ENCODE measurements at places on chromosomes 3 and 15.

GRCh38 chr3:61702453-61702852 lies 141.1 kb downstream of the PTPRG start:
- no peak for DNase-seq

DNA sequence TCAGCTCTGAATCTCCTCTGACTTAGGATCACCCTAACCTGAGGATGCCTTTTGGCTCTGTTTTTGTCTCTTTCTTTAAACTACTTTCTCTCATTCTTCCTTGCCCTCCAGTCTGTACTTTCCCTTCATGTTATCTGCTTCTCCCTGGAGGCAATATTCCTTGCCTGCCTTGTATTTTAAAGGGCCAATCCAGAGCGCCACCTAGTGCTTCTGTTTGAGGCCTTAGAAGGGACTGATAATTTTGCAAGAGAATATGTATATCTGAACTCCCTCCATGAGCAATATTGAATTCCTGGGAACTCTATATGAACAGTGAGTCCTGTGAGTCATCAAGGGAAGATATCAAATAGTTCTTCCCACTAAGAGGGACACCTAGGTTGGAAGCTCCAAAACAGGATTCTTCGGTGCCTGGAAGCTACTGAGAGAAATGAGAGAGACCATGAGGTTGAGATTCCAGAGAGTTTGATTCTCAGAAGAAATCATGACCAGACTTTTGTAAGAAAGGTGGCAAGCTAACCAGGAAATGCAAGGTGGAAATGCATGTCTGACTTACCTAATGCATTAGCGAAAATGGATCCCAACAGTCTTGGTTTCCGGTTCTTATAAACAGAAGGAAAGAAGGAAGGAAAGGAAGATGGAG lies 203.8 kb upstream of the CD96 start:
- DNase-seq = peak; percentile 3

DNA sequence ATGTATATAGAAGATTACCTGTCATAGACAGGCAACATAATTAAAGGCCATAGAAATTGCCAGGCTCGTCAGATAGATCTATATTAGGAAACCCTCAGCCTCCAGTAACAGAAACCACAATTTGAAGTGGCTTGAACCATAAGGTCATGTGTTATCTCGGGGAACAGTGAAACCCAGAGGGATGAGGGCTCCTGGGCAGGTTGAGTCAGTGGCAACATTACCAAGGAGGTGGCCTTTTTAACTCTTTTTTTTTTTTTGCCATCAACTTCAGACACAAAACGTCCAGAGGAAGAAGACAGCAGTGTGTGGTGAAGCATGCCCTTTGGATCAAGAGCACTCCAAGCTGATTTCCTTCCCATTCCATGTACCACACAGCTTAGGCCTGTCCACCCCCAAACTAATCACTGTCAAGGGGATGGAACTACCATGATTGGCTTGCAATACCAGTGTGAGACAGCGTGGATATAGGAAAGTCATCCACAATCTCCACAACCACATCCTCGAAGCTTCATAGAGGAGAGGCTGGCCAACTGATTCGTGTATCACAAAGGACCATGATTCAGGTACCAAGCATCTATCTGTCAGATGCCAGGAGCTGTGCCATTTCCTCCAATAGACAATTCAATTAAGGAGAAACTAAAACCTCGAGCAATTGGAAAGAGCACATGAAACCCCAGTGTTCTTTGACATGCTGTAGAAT lies 999 bp upstream of the KIF7 start:
- no peak for DNase-seq

DNA sequence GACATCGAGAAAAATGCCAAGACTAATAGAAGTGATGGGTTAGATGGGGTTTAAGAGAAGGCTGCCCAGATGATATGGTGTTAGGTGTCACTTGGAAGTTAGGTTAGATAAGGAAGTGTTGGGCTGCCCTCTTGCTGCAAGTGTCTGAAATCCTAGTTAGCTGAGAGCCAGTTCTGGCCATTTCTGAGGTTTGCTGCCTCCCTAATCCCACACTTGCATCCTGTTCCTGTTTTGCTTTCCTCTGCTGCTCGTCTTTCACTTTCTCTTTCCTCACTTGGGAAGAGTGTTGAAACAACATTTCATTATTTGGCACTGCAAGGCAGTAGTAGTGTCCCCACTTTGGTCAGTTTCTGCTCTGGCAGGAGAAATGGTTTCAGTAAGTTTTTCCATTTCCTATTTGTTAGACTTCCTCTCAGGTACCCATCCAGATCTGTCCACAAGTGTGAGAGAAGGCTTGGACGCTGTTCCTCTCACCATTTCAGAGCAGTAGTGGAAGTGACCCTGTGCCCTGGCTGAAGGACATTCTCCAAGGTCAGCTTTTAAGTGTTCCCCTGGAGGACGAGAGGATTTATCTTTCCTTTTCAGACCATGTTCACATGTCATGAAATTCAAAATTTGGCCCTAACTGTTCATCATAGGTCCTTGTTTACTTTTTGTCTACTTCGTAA lies 93.3 kb downstream of the ADAMTSL3 start:
- DNase-seq = no peak

DNA sequence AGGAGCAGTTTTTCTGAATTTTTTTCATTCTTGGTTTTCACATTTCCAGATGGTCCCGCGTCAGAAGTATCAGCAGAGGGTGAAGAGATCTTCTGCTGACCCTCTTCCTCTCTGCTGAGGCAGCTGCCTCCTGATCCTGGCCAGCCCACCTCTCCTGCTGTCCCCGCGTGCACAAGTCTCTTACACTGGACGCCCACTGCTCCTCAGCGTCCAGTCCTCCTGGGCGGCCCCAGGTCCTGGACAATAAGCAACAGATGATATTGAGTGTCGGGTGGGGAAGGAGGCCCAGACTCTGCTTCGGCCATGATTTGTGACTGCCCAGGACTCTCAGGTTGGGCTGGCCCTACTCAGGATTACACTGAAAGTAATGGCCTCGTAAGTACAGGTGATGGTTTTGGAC lies 50.1 kb downstream of the KLHL25 start:
- DNase-seq = no peak

- no peak for DNase-seq
Observed at GRCh38 chr3:101999177-101999779, 150.0 kb downstream of the NFKBIZ start.

DNA sequence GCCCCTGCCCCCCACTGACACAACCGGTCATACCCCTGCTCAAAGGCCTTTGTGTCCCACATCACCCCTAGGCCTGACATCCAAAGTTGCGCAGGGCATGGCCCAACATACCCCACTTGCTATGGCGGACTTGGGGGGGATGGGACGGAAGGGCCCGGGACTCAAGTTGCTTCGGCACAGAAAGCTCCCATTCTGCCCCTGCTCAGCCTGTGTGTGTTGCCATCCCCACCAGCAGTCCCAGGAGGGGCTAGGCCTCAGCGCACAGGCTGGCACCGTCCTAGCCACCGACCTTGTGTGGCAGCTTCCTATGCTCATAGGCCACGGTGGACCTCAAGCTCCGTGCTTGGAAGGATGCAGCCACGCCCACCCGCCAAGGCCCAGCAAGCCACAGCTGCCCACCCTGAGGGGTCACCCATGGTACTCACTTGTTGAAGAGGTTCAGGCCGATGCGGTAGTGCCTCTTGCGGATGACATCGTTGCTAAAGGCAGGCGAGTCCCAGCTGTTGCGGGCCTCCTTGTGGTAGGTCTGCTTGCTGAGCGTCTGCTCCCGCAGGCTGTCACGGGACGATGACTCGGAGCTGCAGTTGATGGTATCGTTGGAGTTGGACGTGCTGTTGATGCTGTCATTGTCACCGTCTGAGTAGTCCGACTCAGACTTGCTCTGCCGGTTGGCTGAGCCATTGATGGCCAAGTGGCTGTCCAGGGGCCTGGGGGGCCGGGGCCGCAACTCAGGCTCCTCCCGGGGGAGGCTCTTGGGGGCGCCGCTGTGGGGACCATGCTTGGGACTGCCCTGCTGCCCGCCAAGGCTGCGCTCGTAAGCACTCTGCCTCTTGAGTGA lies 93.9 kb upstream of the RPL32 start:
- DNase-seq = no peak

DNA sequence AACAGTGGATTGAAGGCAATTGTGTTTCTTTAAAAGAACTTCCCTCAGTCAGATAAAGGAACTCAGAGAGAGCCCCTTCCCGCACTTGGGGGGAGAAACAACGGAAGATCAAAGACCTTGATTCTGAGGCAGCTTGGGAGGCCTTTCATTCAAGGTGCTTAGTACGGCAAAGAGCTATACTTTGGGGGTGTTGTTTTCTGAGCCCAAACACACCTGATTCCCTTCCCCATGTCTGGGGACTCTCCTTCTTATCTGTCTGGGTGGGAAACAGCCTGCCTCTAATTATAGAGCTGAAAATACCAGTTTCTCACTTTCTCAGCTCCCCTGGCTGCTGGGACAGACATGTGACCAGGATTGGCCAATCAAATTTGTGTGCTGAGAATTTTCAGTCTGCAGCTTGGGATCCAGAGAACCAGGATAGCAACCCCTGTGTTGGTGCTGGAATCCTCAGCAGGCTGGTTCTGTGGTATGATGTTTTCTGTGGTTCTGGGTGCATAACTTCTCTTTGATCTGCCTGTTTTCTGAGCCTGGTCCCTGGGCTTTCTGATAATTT lies 19.4 kb upstream of the IQCF6 start:
- no peak for DNase-seq

GRCh38 chr3:187781001-187781400 lies 35.7 kb upstream of the BCL6 start:
- DNase-seq = no peak

DNA sequence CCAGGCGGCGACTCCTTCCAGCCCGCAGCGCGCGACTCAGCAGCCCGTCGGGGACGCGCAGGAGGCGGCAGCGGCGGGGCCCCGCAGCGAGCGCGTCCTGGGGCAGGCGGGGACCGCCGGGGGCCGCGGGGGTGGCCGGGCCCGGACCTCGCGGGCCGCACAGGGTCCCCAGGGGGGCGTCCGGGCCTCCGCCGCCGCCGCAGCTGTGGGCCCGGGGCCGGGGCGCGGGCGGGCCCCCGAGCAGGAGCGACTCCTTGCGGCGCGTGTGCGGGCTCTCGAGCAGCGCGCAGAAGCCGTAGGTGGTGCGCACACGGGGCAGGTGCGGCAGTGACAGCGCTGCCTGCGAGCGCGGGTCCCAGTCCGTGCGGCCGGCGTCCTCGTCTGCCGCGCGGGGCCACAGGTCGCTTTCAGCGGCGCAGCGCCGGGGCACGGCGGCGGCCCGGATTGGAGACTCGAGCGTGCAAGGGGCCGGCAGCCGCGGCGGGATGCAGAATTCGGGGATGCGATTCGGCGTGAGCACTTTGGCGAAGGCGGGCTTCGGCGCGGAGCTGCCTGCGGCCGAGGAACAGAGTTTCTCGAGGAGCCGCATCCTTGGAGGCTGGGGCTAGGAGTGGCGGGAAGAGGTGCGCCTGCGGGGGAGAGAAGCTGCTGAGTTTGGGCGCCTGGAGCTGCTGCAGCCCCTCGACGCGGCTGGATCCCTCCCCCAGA lies 535 bp downstream of the C2CD4B start:
- DNase-seq = no peak

DNA sequence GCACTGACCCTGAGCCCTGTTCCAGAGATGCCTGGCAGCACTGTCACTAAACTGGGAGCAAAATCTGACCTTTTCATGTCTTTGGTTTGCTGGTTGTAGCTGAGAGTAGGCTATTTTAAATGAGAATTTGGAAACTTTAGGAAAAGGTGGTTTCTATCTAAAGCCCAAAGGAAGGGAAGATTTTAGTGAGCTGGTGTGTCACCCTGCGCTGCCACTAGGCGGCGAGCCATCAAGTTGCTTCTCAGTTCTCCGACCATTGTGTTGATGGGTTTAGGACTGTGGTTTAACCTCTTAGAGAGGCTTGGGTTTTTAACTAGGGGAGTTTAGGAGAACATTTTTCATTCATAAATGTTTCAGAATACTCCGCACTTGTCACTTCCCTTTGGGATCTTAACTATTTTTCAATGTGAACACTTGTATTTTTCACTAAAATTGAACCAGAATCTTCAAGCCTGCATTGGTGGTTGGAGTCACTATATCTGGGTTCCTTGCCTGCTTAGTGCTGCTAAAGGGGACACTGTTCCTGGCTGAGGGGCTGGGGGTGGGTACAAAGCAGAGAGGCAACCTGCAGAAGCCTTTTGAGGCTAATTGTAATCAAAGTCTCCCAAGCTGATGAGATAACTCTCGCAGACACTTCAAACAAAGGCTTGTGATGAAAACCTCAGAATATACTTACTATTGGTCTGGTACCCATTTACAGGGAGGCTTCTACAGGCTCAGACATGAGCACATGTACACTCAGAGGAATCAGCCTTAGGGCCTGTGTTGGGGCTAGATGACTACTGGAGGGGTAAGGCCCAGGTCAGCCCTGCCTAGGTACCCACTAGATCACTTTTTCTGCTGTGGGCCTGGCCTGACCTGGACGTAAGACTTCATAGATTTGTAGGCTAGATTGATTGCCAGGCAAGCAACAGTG lies 16.8 kb downstream of the EXOSC7 start:
- no peak for DNase-seq

GRCh38 chr15:60126200-60126599 lies 122.1 kb downstream of the FOXB1 start:
- no peak for DNase-seq

- DNase-seq = no peak
Observed at GRCh38 chr3:115085197-115085865, 61.8 kb downstream of the ZBTB20 start.

DNA sequence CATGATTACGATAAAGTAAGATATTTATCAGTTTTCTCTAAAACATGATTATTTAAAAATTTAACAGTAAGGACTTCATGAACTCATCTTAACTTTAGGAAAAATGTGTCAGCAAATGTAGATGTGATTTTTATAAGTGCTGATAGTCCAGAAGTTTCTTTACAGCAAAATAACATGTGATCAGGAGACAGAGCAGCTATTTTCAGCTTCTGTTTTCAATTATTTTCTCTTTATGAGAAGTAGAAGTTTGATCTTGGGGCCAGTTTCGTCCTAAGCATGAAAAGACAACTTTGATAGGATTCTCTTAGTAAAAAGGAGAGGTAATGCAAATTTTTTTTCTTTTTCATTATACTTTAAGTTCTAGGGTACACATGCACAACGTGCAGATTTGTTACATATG lies 96.5 kb upstream of the TSPAN3 start:
- no peak for DNase-seq

- DNase-seq = no peak
Observed at GRCh38 chr3:76369170-76369569, 583.8 kb upstream of the ZNF717 start.

- DNase-seq = no peak
Observed at GRCh38 chr3:94071713-94072284, 8.9 kb downstream of the NSUN3 start.

DNA sequence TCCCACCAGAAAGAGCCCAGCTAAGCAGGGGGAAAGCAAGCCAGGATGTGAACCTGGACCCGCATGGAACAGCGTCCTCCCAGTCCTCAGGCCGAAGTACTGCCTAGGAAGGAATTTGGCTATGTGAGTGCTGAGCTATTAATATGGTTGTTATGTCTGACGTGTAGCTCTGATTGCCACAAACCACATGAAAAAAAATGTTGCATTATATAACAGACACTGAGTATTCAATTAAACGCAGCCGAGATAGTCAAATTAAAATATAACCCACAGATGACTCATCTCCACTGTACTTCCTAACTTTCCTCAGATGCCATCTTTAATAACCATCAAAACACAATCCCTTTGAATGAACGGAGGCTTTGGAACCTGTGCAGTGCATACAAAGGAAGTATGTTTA lies 111.1 kb downstream of the GABRB3 start:
- no peak for DNase-seq

All from CD8-positive, alpha-beta memory T cell (primary cell).